CD4-positive, alpha-beta T cell treated with Interleukin-15 for 1 hour (primary cell): ENCODE measurements at places on chromosomes 5 and 9.

DNA sequence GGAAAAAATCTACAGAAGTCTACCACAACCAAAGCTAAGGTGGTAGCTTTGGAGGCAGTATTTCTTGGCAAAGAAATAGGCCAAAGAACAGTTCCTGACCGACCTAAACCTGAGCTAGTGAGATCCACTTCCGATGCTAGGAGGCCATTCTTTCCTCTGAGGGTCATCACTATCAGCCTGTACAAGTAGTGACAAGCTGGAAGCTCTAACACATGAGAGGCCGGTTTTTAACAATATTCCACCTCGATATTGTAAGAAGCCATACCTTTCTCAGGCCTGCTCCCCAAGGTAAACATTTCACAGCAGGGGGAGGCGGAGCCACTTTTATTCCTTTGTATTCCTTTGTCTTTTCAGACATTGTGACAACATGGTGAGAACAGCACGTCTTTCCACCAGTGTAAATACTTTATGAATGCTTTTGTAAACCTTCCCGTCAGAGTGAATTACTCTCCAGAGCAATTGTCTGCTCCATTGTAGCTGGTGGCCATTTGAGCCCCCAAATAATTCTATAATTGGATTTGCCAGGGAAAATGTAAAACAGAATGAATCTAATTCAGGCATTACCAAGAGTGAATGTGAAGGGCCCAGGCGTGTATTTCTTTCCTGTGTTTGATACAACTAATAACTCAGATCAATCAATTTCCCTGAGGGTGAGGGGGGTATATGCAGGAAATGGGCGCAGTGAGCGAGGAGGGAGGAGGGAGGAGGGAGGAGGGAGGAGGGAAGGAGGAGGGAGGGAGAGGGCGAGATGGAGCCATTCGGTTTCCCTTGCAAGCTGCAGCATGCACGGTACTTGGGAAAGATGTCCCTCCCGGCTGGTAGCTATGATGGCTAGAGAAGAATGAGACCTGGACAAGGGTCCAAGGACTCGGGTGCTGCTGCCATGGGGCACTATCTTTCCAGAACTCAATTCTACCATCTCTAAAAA, 166.6 kb downstream of the CDK5RAP2 start:
- DNase-seq, result no peak

DNA sequence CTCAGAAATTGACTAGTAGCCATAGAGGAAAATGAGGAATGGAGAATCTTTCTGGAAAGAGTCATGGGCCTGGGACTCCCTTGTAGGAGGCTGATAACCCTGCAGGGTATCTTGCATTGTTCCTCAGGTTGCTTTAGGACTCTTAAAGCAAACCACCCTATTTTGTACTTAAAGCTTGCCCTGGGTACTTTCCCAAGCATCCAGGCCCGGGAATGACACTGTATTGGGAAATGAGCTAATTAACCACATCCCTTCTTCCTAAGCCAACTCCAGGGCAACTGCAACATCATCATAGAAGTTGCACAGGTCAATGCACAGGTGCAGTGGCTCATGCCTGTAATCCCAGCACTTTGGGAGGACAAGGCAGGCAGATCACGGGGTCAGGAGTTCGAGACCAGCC, 55.9 kb downstream of the UGCG start:
- DNase-seq, result no peak

- DNase-seq, result no peak
Observed at GRCh38 chr9:114053246-114054005, 24.7 kb downstream of the AMBP start.

GRCh38 chr9:16152276-16153101, 599.6 kb downstream of the CCDC171 start:
- no peak for DNase-seq

GRCh38 chr9:88923092-88923491, 68.2 kb upstream of the S1PR3 start:
- DNase-seq, result no peak

GRCh38 chr5:97231025-97231636, 48.1 kb upstream of the RIOK2 start:
- DNase-seq, result no peak

DNA sequence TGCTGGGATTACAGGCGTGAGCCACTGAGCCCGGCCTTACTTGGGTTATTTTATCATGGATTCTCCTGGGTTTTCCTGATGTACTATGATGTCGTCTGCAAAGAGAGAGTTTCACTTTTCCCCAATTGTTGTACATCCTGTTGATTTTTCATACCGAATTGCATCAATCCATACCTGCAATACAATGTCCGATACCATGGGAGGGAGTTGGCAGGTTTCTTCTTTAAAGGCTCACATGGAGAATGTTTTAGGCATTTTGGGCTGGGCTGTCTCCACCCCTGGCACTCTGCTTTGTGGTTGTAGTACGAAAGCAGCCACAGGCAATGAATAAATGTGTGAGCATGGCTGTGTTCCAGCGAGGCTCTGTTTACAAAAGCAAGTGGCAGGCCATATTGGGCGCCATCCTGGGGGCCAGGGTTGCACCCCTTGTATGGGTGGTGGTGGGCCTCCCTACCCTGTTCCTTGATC, 35.1 kb upstream of the EXOC3 start:
- DNase-seq, result no peak

DNA sequence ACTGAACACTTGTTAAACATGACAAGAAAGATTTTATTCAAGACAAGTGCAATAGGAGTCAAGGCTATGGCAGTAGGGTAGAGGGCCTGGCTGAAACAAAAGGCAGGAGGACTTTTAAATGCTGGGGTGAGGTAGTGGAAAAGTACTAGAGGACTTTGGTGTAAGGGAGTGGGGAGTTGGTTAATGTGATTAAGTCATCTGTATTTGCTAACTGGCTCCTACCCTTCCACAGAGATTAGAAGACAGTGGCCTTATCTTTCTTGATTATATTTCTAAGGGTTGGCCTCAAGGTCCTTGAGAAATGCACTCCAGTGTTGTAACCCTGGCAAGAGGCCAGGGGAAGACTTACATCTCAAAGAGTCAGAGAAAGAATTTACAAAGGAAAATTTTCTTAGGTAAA, 160.2 kb upstream of the FTMT start:
- DNase-seq, result no peak

DNA sequence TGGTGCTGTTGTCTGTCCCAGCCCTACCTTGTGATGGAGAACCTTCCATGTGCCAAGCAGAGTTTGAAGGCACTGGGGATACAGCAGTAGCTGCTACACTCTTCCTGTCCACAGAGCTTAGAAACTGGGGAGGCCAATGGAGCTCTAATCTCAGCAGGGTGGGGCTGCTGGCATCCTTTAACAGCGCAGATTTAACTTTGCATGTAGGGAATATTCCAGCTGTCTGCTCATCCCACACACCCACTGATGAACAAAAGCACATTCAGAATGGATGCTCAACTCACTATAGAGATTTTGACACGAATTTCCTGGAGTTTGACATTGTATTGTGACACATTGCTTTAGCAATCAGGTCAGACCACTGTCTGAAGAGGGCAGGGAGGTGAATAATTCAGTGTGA, 49.0 kb downstream of the TMEM215 start:
- DNase-seq, result no peak
